Kasumi-1 (cell line): ENCODE measurements at places on chromosomes 12 and 14.

DNA sequence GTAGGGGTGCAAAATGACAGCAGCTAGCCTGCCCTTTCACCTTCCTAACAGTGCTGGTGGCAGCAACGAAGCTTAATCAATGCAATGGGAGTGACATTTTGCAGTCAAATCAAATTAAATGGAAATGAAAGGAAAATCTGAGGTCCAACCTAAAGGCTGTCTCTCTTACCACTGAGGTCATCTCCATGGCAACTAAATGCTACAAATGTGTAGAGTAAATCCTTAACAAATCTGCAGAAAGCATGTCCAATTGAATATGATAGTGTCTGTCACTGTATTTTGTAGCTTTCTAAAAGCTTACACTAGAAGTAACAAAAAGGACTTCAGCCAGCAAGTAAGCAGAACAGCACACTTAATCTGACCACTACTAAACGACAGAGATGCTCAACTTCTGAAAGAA lies 488.8 kb downstream of the BCAT1 start:
- no peak for DNase-seq

- no peak for DNase-seq
These were observed 10.2 kb downstream of the BAG5 start for GRCh38 chr14:103552011-103552845.

DNA sequence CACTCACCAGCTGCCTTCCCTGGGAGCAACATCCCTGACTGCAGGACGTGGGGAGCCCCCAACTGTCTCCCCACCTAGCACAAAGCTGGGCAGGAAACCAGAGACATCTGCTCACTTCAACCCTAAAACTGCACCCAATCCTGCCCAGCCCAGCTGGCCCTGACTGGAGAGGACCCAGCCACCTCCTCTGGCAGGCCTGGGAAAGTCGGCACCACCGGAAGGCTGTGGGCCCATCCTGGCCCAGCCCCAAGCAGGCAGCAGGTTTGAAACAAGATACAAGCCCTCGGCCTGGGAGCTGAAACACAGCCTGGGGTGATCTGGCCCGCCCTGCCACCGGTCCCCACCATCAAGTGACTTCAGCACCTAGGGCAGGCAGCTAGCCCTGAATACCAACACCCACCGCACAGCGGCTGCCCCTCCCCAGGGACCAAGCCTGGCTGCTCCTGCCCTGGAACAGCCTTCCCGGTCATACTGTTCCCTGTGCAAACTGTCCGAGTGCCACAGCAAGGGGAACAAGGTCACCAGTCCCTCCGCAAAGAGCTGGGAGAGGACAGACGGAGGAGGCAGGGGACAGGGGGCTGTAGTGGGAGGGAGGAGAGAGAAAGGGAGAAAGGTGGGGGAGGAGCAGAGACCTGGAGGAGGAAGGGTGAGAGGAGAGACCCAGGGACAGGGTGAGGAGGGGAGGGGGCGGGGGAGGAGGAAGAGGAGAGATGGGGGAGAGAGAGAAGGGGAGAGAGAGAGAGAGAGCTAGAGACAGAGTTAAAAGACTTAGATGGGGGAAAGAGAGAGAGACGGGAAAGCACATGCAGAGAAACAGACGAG lies 115.7 kb downstream of the RFLNA start:
- DNase-seq, result no peak

GRCh38 chr12:57481671-57482070 lies 2.0 kb upstream of the ARHGAP9 start:
- DNase-seq, result no peak

DNA sequence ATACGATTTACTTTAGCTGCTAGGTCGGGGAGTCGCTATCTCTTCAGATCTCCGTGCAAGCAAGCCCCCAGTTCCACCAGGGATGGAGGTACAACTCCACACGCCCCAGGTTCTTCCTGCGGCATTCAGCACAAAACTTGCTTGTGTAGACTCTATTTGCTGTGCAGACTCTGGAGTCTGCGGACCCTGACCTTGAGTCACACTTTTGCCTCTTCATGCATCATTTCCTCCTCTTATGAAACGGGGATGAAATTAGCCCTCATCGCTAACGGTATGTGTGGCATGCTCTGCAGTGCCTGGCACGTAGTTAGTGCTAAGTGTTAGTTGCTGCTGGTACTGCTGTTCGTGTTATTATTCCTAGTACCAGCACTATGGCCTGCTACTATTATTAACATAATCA lies 84.4 kb downstream of the TMEM132D start:
- DNase-seq, result no peak

GRCh38 chr12:71295953-71296352 lies 138.2 kb upstream of the TSPAN8 start:
- DNase-seq, result no peak
